Activated CD4-positive, alpha-beta T cell treated with anti-CD3 and anti-CD28 coated beads, Interleukin-2, amount 10 ng/mL, durations not matched to agents 24 days and 14 days (primary cell): ENCODE measurements at places on chromosomes 1 and 21.

DNA sequence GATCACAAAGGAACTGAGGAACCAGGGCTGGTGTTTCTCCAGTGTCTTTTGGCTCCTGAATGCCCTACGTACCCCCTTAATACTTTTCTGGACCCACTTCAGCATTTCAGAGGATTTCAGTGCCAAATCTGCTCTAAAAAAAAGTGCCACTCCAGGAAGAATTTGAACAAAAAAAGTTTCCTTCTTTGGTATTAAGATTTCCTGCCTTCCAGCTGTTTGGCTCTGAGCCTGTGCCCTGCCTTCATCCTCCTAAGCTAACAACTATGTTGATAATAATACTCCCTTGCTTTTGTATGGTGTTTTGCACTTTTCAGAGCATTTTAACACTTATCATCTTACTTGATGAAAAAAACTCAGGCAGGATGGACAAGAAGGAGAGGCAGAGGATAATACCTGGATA, 11.0 kb upstream of the RIMS3 start:
- DNase-seq: no peak
- no peak overlapping the region for H3K27ac ChIP-seq
- peaks cover 4% of the 10 kb centered on the region for H3K4me1 ChIP-seq
- H3K27me3 ChIP-seq: peaks cover 16% of the 10 kb centered on the region

- H3K36me3 ChIP-seq: no peaks in the 10 kb centered on the region
- H3K27me3 ChIP-seq: no peaks in the 10 kb centered on the region
- H3K27ac ChIP-seq: no peak overlapping the region
- DNase-seq: no peak
- peak overlapping the region; percentile 1 for H3K4me3 ChIP-seq
Measured at GRCh38 chr1:217369271-217369981, 261.5 kb downstream of the GPATCH2 start.

GRCh38 chr1:157288492-157288891, 150.3 kb upstream of the ETV3 start:
- no peak for DNase-seq
- no peak overlapping the region for H3K4me3 ChIP-seq
- H3K27ac ChIP-seq: no peak overlapping the region
- H3K27me3 ChIP-seq: peaks cover 4% of the 10 kb centered on the region
- H3K4me1 ChIP-seq: no peaks in the 10 kb centered on the region

GRCh38 chr21:37172646-37173045, 94.5 kb downstream of the VPS26C start:
- no peak for DNase-seq
- H3K4me1 ChIP-seq: peaks cover 5% of the 10 kb centered on the region
- H3K27ac ChIP-seq: no peak overlapping the region

GRCh38 chr1:186629341-186629740, 50.9 kb downstream of the PTGS2 start:
- H3K27ac ChIP-seq: no peak overlapping the region
- no peak for DNase-seq
- no peak overlapping the region for H3K4me3 ChIP-seq

GRCh38 chr1:202264726-202265125, 71.1 kb downstream of the LGR6 start:
- no peak overlapping the region for H3K4me3 ChIP-seq
- H3K27ac ChIP-seq: no peak overlapping the region
- DNase-seq: no peak
- H3K4me1 ChIP-seq: no peaks in the 10 kb centered on the region
- H3K27me3 ChIP-seq: peaks cover 37% of the 10 kb centered on the region

DNA sequence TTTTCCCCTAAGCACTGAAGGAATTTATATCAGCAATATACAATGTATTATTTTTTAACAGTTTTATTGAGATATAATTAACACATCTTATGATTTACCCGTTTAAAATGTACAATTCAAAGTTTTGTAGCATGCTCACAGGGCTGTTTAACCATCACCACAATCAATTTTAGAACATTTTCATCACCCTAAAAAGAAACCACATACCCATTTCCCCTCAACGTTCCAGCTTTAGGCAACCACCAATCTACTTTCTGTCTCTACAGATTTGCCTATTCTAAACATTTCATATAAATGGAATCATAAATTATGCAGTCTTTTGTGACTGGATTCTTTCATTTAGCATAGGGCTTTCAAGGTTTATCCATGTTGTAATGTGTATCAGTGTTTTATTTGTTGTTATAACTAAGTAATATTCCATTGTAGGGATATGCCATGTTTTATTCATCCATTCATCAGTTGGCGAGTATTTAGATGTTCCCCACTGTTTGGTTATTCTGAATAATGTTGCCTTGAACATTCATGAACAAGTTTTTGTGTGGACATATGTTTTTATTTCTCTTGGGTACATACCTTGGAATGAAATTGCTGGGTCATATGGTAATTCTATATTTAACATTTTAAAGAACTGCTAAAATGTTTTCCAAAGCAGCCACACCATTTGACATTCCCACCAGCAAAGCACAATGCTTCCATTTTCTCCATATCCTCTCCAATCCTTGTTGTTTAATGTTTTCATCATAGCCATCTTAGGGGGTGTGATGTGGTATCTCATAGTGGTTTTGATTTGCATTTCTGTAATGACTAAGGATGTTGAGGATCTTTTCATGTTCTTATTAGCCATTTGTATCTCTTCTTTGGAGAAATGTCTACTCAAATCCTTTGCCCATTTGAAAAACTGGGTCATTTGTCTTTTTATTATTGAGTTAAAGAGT, 188.5 kb downstream of the TM2D1 start:
- H3K27me3 ChIP-seq: peaks cover 10% of the 10 kb centered on the region
- H3K36me3 ChIP-seq: no peaks in the 10 kb centered on the region
- DNase-seq: peak; percentile 43
- peaks cover 13% of the 10 kb centered on the region for H3K4me1 ChIP-seq

DNA sequence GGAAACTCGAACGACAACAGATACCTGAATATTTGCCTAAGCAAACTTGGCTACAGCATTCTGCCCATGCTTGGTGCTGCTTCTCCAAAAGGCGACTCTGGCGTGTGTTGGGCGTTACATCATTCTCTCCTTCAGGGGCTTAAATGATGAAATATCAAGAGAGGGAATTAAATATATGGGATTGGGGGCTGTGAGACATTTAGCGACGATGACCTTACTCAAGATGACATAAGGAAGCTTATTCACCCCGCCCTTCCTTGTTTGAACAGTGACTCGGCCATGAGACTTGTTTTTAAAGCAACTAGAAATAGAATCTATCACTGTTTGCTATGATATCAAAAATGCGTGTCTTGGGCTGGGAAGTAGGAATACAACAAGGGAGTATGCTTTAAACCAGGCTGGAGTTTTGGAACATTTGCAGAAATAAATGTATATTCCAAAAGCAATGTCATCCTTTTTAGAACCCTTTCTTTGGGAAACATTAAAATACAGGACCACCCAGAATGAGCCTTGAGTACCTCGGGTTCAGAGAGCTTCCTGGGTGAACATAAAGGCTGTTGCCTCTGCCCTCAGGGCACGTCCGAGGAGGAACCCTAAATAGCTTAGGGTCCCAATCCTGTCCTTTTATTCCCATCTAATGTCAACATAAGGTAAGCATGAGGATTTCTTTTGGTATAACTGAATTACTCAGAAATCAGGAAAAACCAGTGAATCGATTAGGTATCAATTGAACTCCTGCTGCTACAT, 123.3 kb upstream of the SLC45A1 start:
- no peak overlapping the region for H3K4me3 ChIP-seq
- peaks cover 16% of the 10 kb centered on the region for H3K4me1 ChIP-seq
- DNase-seq: no peak
- no peak overlapping the region for H3K27ac ChIP-seq
- H3K27me3 ChIP-seq: peaks cover 7% of the 10 kb centered on the region
- H3K36me3 ChIP-seq: no peaks in the 10 kb centered on the region

- H3K27ac ChIP-seq: no peak overlapping the region
- no peaks in the 10 kb centered on the region for H3K27me3 ChIP-seq
- no peak for DNase-seq
- no peak overlapping the region for H3K4me3 ChIP-seq
- no peaks in the 10 kb centered on the region for H3K36me3 ChIP-seq
- no peaks in the 10 kb centered on the region for H3K4me1 ChIP-seq
Measured at GRCh38 chr1:59680044-59680443, 134.7 kb upstream of the HOOK1 start.

GRCh38 chr1:99228153-99228552, 36.1 kb upstream of the PLPPR4 start:
- no peaks in the 10 kb centered on the region for H3K27me3 ChIP-seq
- no peak overlapping the region for H3K4me3 ChIP-seq

GRCh38 chr1:147266381-147266780, 23.9 kb downstream of the CHD1L start:
- H3K27ac ChIP-seq: no peak overlapping the region
- H3K4me3 ChIP-seq: no peak overlapping the region
- DNase-seq: no peak
- peaks cover 64% of the 10 kb centered on the region for H3K36me3 ChIP-seq

- peaks cover 32% of the 10 kb centered on the region for H3K4me1 ChIP-seq
- peaks cover 4% of the 10 kb centered on the region for H3K36me3 ChIP-seq
- H3K4me3 ChIP-seq: no peak overlapping the region
- no peak overlapping the region for H3K27ac ChIP-seq
Measured at GRCh38 chr21:34523019-34523555, 11.1 kb upstream of the KCNE1 start.

- no peak overlapping the region for H3K27ac ChIP-seq
- no peak for DNase-seq
- no peaks in the 10 kb centered on the region for H3K27me3 ChIP-seq
- no peak overlapping the region for H3K4me3 ChIP-seq
Measured at GRCh38 chr1:190138266-190138665, 339.4 kb downstream of the BRINP3 start.

DNA sequence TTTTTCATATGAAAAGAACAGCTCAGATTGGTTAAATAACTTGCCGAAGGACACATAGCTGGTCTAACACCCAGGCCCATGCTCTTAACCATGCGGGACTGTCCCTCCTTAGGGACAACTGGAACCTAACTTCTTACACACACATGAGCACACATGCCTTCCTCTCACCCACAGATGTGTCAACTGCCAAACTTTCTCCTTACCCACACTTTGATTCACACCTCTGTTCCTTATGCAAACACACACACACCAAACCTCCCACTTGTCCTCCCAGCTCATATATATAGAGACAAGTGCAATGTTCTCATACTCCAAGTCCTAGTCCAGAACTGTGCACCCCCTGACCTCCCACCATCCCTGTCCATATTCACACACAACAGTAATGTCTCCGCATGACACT, 4.3 kb downstream of the RAB25 start:
- H3K36me3 ChIP-seq: no peaks in the 10 kb centered on the region
- H3K27ac ChIP-seq: peak overlapping the region; percentile 2
- peaks cover 2% of the 10 kb centered on the region for H3K27me3 ChIP-seq
- H3K4me3 ChIP-seq: no peak overlapping the region
- no peak for DNase-seq

- H3K27ac ChIP-seq: no peak overlapping the region
- no peak overlapping the region for H3K4me3 ChIP-seq
- no peaks in the 10 kb centered on the region for H3K36me3 ChIP-seq
- no peaks in the 10 kb centered on the region for H3K4me1 ChIP-seq
- H3K27me3 ChIP-seq: no peaks in the 10 kb centered on the region
Measured at GRCh38 chr1:240803151-240803550, 191.2 kb upstream of the GREM2 start.

DNA sequence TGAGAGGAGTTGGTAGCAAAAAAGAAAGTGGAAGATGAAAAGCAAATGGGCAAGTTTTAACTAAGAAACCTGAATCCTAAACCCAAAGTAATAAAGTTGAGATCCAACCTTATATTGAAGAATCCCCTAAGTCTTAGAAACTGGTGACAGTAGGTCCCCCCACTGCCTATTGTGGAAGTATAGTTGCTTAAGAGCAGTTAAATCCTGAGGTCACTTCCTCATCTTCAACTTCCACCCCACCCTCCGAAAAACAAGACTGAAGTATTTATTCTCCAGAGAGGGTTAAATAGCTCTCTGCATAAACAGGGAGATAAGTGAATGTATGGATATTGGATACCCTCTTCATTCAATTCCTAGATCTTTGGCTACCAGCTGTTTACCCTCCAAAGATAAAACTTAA, 3.3 kb upstream of the DSTYK start:
- H3K4me1 ChIP-seq: peaks cover 32% of the 10 kb centered on the region
- DNase-seq: no peak
- H3K27me3 ChIP-seq: peaks cover 6% of the 10 kb centered on the region
- H3K4me3 ChIP-seq: peak overlapping the region; percentile 6
- H3K36me3 ChIP-seq: peaks cover 10% of the 10 kb centered on the region
- H3K27ac ChIP-seq: no peak overlapping the region

DNA sequence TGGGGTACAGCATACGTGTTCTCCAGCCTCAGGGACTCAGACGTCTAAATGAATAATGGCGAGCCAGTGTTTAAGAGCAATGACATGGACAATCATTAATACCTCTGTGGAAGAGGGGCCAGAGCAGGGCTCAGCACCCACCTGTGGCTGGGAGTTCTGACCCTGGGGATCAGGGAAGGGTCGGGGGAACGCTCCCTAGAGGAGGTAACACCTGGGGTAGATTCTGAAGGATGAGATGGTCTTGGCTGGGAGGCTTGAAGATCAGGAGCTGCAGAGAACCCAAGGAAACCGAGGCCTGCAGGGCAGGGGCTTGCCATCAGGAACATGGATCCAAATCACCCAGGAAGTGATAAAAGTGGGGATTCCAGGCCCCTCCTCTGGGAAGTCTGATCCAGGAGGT, 138.2 kb upstream of the RUNX3 start:
- DNase-seq: no peak
- H3K4me1 ChIP-seq: peaks cover 17% of the 10 kb centered on the region
- H3K27me3 ChIP-seq: peaks cover 3% of the 10 kb centered on the region
- H3K36me3 ChIP-seq: no peaks in the 10 kb centered on the region
- H3K4me3 ChIP-seq: no peak overlapping the region
- no peak overlapping the region for H3K27ac ChIP-seq

- no peaks in the 10 kb centered on the region for H3K36me3 ChIP-seq
- no peak for DNase-seq
- no peak overlapping the region for H3K27ac ChIP-seq
- no peak overlapping the region for H3K4me3 ChIP-seq
Measured at GRCh38 chr1:65728504-65728903, 64.2 kb upstream of the PDE4B start.

DNA sequence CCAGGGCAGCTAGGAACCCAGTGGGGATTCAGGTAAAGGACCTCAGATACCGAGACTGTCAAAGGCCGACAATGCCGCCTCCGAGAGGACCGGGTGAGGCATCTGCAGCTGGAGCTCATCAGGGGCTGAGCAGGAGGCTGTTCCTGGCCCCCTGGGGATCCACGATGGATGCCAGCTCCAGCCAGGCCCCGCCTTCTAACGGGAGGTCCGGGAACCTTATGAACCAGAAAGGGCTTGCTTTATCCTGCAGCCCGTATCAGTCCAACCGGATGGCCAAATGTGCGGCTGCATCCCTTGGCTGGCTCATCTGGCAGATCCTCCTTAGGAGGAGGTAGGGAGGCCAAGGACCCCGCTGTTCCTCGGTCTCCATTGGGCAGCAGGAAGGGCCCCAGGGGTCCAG, 32.0 kb downstream of the SLC45A1 start:
- peaks cover 9% of the 10 kb centered on the region for H3K36me3 ChIP-seq
- H3K4me3 ChIP-seq: no peak overlapping the region
- H3K4me1 ChIP-seq: no peaks in the 10 kb centered on the region
- no peak for DNase-seq
- H3K27ac ChIP-seq: no peak overlapping the region

GRCh38 chr1:234681065-234681464, 71.1 kb upstream of the IRF2BP2 start:
- peaks cover 1% of the 10 kb centered on the region for H3K27me3 ChIP-seq
- H3K36me3 ChIP-seq: peaks cover 2% of the 10 kb centered on the region
- H3K4me1 ChIP-seq: peaks cover 5% of the 10 kb centered on the region

- DNase-seq: peak; percentile 72
- peak overlapping the region; percentile 97 for H3K27ac ChIP-seq
- H3K27me3 ChIP-seq: peaks cover 2% of the 10 kb centered on the region
Measured at GRCh38 chr1:203286161-203286984, 18.9 kb upstream of the BTG2 start.

GRCh38 chr1:172324086-172324485, 96.4 kb upstream of the C1orf105 start:
- no peaks in the 10 kb centered on the region for H3K36me3 ChIP-seq
- H3K4me1 ChIP-seq: no peaks in the 10 kb centered on the region
- H3K27me3 ChIP-seq: no peaks in the 10 kb centered on the region
- DNase-seq: no peak
- no peak overlapping the region for H3K4me3 ChIP-seq
